Central memory CD4-positive, alpha-beta T cell (primary cell): ENCODE measurements at places on chromosomes 2 and 18.

- no peak for DNase-seq
Measured at GRCh38 chr2:102632380-102633175, 13.2 kb downstream of the SLC9A2 start.

GRCh38 chr2:174493549-174494331, 6.9 kb upstream of the GPR155 start:
- no peak for DNase-seq

- DNase-seq, result no peak
Measured at GRCh38 chr2:143139835-143140393, 10.7 kb downstream of the ARHGAP15 start.

DNA sequence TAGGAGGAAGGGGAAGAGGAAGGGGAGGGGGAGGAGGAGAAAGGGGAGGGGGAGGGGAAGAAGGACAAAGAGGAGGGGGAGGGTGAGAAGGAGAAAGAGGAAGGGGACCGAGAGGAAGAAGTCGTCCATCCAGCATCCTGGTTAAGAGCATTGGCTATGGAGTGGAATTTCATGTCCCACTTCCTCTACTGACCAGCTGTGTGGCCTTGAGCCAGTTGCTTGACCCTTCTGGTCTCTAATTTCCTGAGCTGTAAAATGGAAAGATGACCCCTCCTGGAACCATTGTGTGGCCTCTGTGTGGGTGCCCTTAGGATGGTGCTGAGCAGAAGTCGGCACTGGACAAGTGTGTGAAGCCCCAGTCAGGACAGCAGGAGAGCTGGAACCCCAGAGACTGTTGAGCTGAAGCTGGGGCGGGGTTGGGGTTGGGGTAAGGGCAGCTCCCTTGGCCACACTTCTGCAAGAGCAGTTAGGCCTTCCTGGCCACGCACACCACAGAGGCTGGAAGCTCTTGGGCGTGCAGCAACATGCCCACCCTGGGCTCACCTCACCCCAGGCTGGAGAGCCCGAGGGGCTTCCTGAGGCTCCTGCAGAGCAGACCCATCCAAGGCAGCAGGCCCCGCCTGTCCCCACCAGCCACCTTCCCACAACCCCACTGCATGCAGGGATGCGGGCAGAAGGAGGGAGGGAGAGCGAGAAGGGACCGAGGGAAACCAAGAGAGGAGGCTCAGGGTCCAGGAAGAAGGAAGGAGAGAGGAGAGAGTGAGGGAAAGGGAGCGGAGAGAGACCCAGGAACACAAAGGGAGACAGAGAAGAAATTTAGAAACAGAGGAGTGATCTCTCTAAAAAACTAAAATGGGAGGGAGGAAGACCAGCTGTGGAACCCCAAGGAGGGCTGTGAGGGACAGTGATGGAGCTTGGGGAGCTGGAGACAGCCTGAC, 16.2 kb downstream of the ADRA2B start:
- DNase-seq, result no peak

GRCh38 chr2:180583441-180584140, 396.8 kb upstream of the UBE2E3 start:
- DNase-seq, result no peak

DNA sequence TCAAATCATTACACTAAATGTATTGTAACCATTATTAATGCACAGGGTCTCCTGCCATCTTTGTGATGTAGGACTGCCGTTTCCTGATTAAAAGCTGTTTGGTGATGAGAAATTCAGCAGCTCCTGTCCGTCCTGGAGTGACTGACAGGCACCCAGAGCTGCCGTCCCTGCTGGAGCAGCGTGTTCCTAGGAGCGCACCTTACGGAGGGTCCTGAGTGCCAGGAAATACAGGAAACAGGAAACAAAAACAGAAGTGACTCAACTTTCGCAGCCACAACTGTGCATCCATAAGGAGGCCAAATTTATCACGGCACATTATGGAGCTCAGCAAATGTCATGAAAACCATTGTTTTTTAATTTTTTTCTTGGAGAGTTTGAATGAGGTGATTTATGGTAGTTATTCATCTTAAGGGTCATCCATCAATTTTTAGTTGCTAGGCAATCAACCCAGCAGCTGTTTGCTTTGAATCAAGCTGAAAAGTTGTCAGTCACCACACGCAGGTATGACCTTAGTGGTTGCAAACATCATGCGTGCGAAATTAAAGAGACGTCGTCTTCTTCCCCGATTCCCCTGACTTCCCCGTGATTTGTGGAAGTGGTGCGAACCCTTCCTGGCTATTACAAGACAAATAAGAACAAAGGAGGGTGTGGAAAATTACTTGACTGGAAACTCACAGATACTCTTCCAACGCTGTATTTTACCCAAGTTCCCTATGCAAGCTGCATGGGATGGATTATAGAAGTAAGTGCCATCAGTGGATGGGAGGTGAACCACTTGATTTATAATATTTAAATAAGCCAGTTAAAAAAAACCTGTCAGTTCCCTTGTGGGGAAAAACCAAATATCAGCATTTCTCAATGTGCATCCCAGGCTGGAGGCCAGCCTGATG, 19.8 kb downstream of the TSHZ1 start:
- no peak for DNase-seq

- DNase-seq, result no peak
Measured at GRCh38 chr18:12410081-12410481, 2.4 kb downstream of the PRELID3A start.
